Activated naive CD4-positive, alpha-beta T cell (primary cell): ENCODE measurements at places on chromosomes 7 and 10.

GRCh38 chr7:147539685-147540084, 1050.9 kb upstream of the C7orf33 start:
- DNase-seq: no peak

GRCh38 chr10:86599729-86600128, 54.6 kb upstream of the OPN4 start:
- DNase-seq: no peak

- DNase-seq: no peak
Measured at GRCh38 chr10:36721871-36722270, 403.5 kb upstream of the ANKRD30A start.

DNA sequence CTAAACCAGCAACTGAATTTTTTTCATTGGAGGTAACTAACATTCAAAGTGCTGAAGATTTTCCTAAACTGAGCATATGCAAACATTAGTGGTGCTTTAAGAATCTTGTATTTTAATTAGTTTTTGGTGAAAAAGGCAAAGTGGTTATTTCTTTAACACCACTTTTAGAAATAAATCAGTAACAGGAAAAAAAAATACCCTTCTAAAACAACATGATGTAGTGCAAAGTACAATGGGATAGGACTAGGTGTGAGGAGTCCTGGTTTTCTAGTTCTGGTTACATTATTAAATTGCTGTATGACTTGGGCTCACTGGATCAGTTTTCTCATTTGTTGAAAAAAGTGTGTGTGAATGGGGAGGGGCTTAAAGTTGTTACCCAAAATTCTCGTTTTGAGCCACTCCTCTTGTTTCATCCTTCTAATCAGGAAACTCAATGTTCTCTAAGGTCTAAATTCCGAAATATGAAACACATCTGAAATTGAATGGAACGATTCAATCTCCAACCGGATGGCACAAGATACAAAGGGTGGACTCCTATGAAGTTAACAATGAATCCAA, 1.8 kb downstream of the WASL start:
- no peak for DNase-seq

DNA sequence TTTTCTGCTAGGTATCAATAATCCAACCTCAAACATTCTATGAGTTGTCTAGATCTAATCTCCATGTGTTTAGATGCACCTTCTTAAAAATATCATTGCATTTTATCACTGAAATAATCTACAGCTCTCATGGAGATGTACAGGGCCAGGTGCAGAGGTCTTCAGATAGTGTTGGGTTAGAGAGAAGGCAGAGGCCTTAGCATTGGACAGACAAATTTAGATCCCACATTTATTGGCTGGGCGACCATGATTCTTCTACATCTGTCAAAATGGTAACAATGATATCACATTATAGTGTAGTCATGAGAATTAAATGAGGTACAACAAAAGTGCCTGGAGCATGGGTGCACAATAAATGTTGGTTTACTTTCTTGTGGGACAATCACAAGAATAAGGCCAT, 3.1 kb downstream of the ARHGAP22 start:
- DNase-seq: no peak

DNA sequence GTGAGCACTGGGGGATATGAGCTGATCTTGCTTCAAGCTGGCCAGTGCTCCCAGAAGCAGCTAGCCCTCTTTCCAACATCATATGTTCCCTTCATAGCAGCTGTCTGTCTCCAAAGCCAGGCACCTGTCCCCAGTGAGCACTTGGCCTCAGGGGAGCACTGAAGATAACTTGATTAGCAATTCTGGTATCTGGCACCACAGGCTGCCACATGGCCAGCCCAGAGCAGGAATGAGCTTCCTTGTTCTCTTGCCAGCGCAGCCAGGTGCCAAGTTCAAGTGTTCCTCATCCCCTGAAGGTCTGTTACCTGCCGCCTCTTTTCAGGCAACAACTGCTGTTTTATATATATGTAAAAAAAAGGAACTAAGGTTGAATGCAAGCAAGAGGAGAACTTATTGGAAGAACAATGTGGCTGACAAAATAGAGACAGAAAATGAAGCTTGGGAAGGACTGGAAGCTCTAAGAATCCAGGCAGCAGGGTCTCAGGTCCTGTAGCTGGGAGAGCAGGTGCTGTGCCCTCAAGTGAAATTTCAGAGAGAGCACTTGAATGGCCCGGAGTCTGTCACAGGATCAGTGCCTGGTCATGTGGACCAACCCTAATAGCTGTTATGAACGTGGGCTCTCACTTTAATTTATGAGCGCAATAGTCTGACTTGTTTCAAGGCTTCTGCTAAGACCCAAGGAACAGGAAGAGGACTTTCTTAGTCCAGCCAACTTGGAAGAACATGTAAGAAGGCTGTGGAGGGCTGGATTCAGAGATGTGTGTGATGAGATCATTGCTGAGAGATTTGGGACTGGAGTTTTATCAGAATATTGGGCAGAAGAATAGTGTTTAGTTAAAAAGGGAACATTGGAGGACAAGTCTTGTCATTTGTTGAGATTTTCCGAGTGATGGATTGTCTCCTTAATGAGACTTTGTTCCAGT, 267.2 kb downstream of the GLRX3 start:
- DNase-seq: no peak
